ENCODE measurements at places on chromosomes 5 and 9.

GRCh38 chr5:164555809-164556208, 1050.4 kb downstream of the MAT2B start:
- DNase-seq, result no peak

GRCh38 chr5:149205625-149206523, 64.6 kb downstream of the ABLIM3 start:
- DNase-seq, result no peak

- no peak for DNase-seq
These were observed 75.5 kb downstream of the GPBP1 start for GRCh38 chr5:57249265-57249874.

DNA sequence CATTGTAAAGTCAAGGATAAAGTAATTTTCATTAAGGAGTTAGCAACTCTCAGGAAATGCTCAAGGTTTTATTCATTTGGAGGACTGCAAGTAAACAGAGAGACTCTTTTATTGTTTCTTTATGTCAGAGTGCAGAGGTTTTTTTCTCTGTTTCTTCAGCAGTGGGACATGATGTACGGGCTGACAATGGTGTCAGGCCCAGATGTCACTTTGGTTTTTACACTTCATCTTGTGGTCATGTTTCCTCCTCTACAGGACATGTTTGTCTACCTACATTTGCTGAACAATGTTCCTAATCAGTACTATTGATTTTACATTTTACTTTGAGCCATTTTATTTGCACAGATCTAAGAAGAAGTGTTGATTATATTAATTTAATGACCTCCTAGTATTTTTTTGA, 72.8 kb upstream of the PARP8 start:
- DNase-seq, result no peak

DNA sequence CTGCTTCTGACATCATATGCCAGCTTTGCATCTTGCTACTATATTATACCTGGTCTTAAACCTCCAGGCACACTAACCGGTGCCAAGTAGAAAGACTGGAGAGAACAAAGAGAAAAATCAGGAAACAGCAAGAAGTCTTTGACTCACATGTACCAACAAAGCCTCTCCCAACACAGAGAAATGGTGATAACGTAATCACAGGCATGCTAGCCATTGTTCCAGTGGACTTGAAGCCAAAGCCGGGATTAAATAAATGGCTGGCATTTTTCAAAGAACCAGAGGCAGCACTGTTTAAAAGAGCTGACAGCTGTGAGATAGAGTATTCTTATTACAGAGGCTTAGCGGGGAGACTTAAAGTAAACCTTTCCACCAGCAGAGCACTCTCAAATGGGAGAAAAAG, 148.4 kb upstream of the NFIL3 start:
- no peak for DNase-seq

GRCh38 chr5:171300358-171300757, 8.7 kb upstream of the TLX3 start:
- no peak for DNase-seq

GRCh38 chr5:151082282-151082902, 1.6 kb upstream of the TNIP1 start:
- peak; percentile 67 for DNase-seq

GRCh38 chr5:172661526-172661925, 20.5 kb downstream of the NEURL1B start:
- no peak for DNase-seq

DNA sequence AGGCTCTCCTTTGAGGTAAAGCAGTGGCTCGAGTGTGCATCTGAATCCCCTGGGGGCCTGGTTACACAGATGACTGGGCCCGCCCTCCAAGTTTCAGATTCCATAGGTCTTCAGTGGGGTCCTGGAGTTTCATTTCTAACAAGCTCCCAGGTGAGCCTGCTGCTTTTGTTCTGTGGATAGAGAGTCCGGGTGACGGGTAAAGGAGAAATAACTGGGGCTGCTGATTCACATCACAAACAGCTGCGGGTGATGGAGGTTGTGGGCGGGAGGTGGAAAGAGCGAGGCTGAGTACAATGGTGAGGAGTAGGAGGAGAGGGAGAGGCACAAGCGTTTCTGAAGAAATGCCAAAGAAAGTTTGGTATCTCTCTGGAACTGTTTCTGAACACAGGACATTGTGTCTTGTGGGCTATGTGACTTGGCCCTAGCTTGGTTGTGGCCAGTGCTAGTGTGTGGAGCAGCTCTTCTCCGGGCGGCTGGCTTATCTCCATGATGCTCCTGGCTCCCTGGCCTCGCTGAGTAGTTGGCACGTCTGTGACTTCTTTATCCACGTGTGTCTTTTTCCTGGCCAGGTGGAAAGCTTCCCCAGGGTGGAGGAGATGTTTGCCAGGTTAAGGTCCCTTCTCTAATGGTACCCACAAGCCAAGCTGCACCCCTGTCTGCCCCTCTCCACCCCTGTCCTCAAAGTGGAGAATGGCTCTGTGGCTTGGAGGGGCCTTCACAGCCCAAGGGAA, 61.7 kb downstream of the HSPA4 start:
- DNase-seq, result no peak

GRCh38 chr5:107380654-107381053, 290.1 kb downstream of the EFNA5 start:
- no peak for DNase-seq

DNA sequence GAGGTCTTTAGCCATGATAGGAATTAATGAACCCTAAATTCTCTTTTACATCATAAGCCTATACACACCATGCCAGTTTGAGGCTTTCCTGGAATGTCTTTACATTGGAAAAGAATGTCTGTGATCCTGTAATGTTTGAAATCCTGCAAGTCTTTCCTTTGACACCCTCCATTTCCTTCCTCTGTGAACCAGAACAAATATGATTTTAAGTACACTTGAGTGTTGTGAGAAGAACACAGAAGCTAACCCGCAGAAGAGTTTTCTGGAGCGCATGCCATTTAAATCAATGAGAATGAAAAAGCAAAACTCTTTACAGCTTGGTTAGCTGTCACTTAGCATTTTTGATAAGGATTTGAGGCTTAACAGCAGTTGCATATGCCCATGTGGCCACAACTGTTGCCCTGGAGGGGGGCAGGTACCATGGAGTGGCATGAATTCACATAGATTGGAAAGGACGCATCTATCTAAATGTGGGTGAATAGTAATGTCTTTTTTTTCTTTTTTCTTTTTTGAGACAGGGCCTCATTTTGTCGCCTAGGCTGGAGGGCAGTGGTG, 372.6 kb downstream of the KDM4C start:
- no peak for DNase-seq

DNA sequence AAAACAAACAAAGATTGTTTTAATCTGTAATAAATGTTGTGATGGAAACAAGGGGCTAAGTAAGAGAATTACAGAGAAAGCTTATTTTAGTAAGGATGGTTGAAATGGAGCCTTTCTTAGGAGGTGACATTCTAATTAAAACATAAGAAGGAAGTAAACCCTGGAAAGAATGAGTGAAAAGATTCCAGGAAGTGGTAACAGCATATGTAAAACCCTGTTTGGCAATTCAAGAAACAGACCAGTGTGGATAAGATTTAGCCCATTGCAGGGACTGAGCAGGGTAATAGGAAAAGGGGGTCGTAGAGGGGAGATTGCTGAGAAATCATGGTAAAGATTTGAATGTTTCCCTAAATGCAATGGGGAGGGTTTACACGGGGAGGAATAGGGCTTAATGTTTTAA, 21.6 kb upstream of the PIP5K1B start:
- DNase-seq, result no peak

GRCh38 chr5:606526-607399, 5.4 kb upstream of the CEP72 start:
- DNase-seq, result no peak

DNA sequence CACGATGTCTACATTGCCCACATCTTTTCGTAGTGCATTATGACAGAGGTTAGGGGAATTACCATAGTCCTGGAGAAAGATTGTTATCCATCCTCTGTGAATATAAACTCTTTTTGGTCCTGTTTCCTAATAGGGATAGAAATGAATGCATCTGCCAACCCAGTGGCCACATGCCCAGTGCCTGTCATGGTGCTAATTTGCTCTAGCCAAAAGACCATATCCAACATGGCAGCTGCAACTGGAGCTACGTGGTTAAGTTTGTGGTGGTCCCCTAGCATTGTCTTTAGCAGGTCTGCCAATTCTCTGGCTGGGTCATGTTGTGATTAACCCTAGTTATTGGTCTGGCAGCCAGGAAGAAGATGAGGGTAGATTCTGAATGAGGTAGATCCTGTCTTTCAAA, 87.5 kb downstream of the FGF18 start:
- DNase-seq, result no peak

DNA sequence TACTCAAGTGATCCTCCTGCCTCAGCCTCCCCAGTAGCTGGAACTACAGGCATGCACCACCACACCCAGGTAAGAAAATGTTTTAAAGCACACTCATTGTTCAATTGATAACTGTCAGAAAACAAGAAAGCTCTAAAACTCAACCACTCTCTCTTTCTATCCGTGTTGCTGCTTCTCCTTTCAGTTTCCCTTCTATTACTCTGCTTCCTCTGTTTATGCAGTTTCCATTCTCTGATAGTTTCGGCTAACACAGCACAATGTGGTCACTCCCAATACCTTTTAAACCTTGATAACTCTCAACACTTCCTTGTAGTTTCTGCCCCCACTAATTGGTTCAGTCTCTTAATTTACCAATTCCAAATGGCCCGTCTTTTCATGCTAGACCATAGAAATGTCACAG, 59.2 kb upstream of the NR4A3 start:
- DNase-seq, result no peak

GRCh38 chr5:94777056-94777880, 158.8 kb downstream of the SLF1 start:
- no peak for DNase-seq

DNA sequence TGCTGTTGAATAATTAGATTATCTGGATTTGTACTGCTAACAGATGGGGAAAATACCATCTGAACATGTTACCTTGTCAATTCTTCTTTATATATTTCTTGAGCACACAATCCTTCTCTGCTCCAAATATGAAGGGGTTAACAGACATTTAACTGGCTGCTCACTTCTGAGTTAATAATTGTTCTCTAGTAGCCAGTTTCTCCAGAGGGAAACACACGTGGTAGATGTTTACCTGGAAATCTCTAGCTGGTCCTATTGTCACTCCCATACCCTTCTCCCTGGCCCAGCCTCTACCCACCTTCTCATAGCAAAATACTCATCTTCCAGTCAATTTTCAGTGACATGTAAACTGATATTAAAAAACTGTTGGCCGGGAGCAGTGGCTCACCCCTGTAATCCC, 101.5 kb upstream of the ZNF462 start:
- no peak for DNase-seq

DNA sequence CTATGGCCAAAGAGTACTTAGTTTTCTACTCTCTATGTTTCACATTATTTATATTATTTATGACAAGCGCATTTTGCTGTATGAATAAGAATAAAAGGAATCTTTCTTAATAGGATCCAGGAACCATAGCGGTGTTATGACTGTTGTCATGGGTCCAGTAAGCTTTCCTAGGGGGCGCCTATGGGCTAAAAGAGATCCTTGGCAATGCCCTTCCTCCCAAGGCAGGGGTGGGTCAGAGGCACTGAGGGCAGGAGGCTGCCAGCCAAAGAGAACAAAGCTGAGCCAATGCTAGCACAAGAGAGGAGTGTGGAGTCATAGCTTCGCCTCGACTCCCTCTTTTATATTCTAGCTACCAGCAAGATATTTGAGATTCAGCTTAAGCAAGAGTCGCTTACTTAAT, 98.4 kb upstream of the GNAQ start:
- DNase-seq, result no peak

- DNase-seq, result no peak
These were observed 613.4 kb downstream of the IRX1 start for GRCh38 chr5:4208996-4209395.

DNA sequence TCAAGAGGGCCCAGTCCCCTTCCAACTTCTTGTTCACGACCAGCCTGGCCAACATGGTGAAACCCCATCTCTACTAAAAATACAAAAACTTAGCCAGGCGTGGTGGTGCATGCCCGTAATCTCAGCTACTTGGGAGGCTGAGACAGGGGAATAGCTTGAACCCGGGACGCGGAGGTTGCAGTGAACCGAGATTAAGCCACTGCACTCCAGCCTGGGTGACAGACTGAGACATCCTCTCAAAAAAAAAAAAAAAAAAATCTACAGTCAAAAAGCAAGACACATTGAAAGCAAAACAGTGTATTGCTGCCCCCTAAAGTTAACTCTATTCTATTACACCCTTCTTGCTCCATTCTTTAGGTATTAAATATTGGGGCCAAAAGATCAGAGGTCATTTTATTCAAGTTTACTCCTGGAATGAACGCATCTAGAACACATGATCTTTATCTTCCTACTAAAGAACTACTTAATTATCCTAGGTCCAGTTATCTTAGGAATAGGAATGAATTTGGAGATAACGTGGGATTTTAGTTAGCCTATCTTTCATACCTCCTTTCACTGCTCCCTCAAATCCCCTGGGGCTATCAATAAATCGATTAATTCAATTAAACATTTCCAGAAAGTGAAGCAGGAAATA, 2.4 kb downstream of the ATG12 start:
- DNase-seq, result peak; percentile 49

DNA sequence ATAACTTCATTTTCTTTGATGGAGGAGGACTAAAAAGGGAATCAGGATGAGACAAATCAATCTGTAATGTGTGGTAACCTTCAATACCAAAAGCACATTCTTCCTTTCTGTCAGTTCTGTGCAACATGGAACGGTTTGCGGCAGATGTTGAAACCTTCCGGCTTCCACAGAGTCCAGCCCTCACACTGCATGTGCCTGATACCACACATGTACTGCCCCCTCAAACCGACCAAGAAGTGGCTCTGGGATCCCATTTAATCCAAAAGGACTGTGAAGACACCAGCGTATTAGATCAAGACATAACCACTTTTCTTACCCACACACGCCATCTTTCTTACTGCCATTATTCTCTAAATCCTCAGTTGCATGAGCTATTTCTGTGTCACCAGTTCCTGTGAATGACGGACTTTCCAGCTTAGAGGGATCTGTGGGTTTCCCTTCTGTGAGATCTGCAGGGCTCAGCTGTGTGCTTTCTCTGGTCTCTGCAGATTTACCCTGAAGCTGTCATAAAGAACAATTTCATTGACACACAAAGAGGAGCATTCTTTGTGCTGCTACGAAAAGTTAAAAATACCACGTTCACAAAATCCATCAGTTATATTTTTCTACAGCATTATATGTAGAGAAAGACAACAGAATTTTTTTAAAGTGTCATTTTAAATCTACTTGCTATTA, 25.8 kb downstream of the NSUN2 start:
- DNase-seq, result no peak

DNA sequence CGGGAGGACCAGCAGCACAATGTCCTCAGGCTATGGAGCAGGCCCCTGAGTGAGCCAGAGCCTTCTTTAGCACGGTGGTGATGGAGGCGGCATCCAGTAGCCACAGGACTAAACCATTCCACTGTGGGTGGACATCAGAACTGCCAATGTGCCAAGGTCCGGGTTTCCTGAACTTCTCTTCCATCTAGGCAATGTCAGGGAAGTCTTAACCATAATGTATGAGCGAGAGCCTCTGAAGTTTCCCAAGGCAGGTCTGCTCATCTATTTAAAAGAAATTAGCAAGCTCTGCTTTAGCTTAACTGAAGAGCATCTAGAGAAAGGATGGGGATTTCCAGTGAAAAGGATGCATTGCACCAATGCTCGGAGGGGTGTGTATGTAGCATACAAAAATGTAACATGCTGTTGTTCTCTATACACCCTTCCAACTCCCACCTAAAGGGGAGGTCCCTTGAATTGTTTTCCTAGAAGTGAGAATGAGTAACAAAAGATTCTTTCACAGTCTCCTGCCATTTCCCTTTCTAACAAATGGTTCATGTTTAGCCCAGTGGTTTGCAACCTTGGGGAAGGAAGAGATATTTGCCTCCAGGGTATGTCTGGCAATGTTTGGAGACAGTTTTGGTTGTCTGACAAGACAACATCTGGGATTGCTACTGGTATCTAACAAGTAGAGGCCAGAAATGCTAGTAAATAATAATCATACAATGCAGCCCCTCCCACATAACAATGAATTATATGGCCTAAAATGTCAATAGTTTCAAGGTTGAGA, 6.1 kb upstream of the RXFP3 start:
- no peak for DNase-seq

All from LoVo (cell line).